Uterus (tissue), 4 donors: ENCODE measurements at places on chromosomes 5 and 9.

DNA sequence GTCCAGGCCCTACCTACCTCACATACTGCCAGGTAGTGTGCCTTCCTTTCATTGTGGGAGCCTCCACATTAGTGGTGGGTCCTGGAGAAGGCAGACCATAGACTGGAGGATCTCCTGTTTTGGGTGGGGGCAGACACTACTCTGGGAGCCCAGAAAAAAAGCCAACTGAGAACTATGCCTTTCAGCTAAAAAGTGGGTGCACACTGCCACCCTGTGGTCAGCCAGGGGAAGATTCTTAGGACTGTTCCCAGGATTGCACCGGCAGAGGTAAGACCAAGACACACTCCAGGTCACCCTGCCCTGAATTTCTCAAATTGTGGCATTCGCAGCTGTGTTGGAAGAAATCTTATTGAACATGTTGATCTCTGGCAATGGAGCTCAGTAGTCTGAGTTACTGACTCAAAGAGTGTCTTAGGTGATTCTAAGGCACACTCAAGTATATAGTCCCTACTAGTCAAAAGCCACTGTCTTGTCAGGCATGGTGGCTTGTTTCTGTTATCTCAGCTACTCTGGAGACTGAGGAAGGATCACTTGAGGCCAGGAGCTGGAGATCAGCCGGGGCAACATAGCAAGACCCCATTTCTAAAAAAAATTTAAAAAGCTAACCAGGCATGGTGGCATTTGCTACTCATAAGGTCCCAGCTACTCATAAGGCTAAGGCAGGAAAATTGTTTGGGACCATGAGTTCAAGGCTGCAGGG, 3.6 kb downstream of the SIGMAR1 start:
- H3K36me3 ChIP-seq, result no peaks in the 10 kb centered on the region
- no peak overlapping the region for H3K27ac ChIP-seq
- H3K4me3 ChIP-seq, result no peak overlapping the region

GRCh38 chr5:119630752-119631440, 1.5 kb downstream of the FAM170A start:
- H3K36me3 ChIP-seq, result no peaks in the 10 kb centered on the region
- no peak overlapping the region for H3K27ac ChIP-seq
- no peaks in the 10 kb centered on the region for H3K27me3 ChIP-seq
- H3K4me3 ChIP-seq, result no peak overlapping the region
- H3K4me1 ChIP-seq, result no peaks in the 10 kb centered on the region

GRCh38 chr9:125997196-125997823, 250.1 kb downstream of the PBX3 start:
- no peak overlapping the region for H3K4me3 ChIP-seq
- no peak for DNase-seq
- no peaks in the 10 kb centered on the region for H3K27me3 ChIP-seq
- H3K27ac ChIP-seq, result no peak overlapping the region
- H3K36me3 ChIP-seq, result no peaks in the 10 kb centered on the region

DNA sequence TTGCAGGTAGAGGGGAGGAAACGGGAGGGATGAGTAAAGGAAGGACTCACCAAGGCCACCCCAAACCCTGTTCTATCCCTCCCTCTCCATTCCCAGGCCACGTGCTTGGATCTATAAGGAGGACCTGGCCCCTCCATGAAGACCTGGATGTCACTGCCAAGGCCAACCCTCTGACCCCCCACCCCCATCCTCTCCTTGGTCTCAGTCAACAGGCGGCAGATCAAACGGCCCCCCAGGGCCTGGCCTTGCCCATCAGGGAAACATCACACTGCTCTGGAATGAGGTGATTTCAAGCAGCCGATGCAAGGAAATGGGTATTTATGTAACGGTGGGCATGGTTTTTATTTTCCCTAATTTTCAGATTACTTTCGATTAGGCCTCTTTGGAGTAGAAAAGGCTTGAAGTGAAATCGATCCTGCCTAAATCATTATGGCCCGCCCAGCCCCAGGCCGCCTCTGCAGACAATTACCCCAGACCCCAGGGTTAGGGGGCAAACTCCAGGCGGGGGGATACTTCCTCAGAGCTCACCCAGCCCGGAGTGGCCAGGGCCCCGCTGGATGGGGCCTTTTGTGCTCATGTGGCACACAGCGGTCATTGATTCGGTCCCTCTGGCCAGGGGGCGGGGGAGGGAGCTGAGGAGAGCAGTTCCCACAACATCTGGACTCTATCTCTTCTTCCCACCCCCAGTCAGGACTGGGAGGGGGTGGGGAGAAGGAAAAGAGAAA, 125.3 kb downstream of the PHF2 start:
- no peak overlapping the region for H3K27ac ChIP-seq
- H3K4me1 ChIP-seq, result no peaks in the 10 kb centered on the region
- H3K4me3 ChIP-seq, result no peak overlapping the region
- H3K36me3 ChIP-seq, result no peaks in the 10 kb centered on the region
- DNase-seq, result no peak
- H3K27me3 ChIP-seq, result no peaks in the 10 kb centered on the region

GRCh38 chr9:125805057-125805456, 57.9 kb downstream of the PBX3 start:
- no peaks in the 10 kb centered on the region for H3K27me3 ChIP-seq
- DNase-seq, result no peak
- no peak overlapping the region for H3K4me3 ChIP-seq

GRCh38 chr5:86631165-86631564, 13.4 kb downstream of the COX7C start:
- no peak for DNase-seq
- no peaks in the 10 kb centered on the region for H3K36me3 ChIP-seq
- H3K27me3 ChIP-seq, result no peaks in the 10 kb centered on the region
- H3K27ac ChIP-seq, result no peak overlapping the region
- no peaks in the 10 kb centered on the region for H3K4me1 ChIP-seq

GRCh38 chr5:151174612-151175101, 17.1 kb upstream of the ANXA6 start:
- H3K27me3 ChIP-seq, result no peaks in the 10 kb centered on the region
- no peaks in the 10 kb centered on the region for H3K4me1 ChIP-seq
- no peaks in the 10 kb centered on the region for H3K36me3 ChIP-seq
- H3K4me3 ChIP-seq, result no peak overlapping the region
- H3K27ac ChIP-seq, result no peak overlapping the region

DNA sequence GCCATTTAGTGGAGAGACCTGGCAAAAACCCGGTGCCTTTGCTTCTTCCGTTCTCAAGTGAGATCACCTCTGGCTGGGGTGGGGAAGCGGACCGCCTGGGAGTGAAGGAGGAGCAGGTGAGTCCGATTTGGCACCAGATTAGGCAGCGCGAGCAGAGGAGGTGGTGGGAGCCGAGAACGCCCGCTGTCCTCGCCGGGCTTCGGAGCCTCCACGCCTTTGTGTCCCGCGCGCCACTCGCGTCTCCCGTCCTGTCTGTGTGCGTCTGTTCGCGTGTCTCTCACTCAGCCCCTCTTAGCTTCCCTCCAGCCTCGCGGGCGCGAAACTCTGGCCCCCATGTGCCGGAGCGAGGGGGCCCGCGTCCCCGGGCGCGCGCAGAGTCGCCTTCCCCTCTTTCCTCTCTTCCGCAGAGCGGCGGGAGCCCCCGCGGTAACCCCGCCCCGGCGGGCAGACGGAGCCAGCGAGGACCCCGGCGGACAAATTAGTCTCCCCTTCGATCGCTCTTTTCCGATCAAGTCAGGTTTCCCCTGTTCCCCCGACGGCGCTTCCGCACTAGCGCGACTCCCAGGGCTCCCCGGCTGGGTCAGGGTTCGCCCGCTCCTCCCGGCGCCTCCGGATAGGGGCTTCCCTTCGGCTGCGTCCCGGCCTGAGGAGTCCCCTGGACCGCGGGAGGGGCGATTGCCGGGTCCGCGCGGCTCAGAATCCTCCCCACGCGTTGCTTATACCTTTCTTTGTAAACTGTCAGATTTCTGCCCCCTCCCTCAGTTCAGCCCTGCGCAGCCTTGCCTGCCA, 7.1 kb downstream of the POU4F3 start:
- H3K27me3 ChIP-seq, result peaks cover 59% of the 10 kb centered on the region
- H3K36me3 ChIP-seq, result no peaks in the 10 kb centered on the region
- H3K4me3 ChIP-seq, result no peak overlapping the region
- no peak for DNase-seq

DNA sequence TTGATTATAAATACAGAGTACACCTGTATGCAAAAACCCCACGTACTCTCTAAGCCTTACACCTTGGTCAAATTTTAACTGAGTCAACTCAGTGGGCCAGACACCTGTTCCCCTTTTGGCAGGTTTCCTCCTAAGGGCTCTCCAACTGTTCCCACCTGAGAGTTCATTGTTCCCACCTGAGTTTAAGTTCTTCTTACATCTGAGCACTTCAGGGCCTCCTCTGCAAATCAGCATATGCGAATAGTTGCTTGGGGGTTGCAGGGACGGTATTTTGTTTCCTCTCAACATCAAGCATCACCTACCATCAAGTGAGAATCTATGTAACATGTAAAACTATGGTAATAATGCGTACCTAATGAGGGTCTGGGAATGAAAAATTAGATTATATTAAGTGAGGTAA, 300.0 kb downstream of the PIK3R1 start:
- no peak overlapping the region for H3K4me3 ChIP-seq
- DNase-seq, result no peak
- no peak overlapping the region for H3K27ac ChIP-seq
- no peaks in the 10 kb centered on the region for H3K4me1 ChIP-seq
- H3K27me3 ChIP-seq, result no peaks in the 10 kb centered on the region
- no peaks in the 10 kb centered on the region for H3K36me3 ChIP-seq

- no peak for DNase-seq
- no peaks in the 10 kb centered on the region for H3K36me3 ChIP-seq
- H3K4me1 ChIP-seq, result peaks cover 5% of the 10 kb centered on the region
- no peaks in the 10 kb centered on the region for H3K27me3 ChIP-seq
Measured at GRCh38 chr9:77943057-77943456, 88.6 kb downstream of the GNAQ start.

DNA sequence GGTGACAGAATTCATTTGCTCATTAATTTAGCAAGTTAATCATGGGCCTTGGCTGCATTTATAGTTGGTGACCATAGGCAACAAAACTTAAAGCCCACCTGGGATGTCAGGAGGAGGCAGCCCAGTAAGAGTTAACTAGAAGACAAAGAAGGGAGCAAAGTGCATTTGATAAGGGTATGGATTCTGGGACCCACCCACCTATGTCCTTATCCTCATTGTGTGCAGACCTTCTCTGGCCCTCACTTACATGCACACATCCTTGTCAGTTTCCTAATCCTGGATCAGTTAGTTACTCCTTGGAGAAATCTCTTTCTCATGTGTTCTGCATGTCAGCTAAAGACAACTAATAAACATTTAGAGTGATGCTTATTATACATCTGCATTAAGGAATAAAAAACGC, 24.6 kb downstream of the MEF2C start:
- no peaks in the 10 kb centered on the region for H3K36me3 ChIP-seq
- DNase-seq, result no peak
- H3K4me1 ChIP-seq, result no peaks in the 10 kb centered on the region

- no peak overlapping the region for H3K4me3 ChIP-seq
- DNase-seq, result no peak
- no peak overlapping the region for H3K27ac ChIP-seq
Measured at GRCh38 chr9:114499941-114500696, 5.2 kb downstream of the WHRN start.

- DNase-seq, result no peak
- no peaks in the 10 kb centered on the region for H3K36me3 ChIP-seq
- H3K27me3 ChIP-seq, result no peaks in the 10 kb centered on the region
- H3K27ac ChIP-seq, result peak overlapping the region; percentile 60
Measured at GRCh38 chr9:37939575-37940095, 35.7 kb upstream of the SLC25A51 start.

DNA sequence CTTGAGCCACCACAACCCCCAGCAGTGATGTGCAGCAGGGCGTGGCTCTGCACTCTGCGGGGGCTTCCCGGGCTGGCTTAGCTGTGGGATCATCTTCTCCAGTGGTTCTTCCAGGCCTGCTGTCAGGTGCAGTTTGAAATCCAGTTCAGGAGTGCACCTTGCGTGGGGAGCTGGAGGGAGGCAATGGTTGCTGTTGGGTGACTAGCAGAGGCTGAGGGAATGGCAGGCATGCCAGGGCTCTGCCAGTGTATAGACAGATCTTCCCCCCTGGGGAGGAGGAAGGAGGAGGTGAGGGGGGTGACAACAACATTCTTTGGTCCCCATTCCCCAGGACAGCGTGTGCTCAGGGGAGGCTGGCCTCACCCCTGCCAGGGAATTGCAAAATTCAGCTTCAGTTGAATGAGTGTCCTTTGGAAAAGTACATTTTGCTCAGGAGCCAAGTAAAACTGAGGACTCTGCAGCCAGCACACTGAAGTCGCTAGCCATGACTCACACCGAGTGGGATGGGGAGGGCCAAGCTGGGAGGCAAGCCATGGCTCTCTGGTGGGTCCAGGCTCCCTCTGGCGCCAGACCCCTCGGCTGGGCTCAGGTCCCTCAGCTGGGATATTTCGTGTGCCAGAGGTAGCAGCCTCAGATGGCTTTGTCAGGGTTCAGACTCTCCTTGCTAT, 35.0 kb downstream of the ERGIC1 start:
- H3K36me3 ChIP-seq, result no peaks in the 10 kb centered on the region
- peak; percentile 95 for DNase-seq
- H3K4me1 ChIP-seq, result peaks cover 54% of the 10 kb centered on the region
- no peak overlapping the region for H3K4me3 ChIP-seq

GRCh38 chr5:133254803-133255202, 203.0 kb downstream of the HSPA4 start:
- H3K4me3 ChIP-seq, result no peak overlapping the region
- H3K4me1 ChIP-seq, result no peaks in the 10 kb centered on the region
- H3K27ac ChIP-seq, result no peak overlapping the region

DNA sequence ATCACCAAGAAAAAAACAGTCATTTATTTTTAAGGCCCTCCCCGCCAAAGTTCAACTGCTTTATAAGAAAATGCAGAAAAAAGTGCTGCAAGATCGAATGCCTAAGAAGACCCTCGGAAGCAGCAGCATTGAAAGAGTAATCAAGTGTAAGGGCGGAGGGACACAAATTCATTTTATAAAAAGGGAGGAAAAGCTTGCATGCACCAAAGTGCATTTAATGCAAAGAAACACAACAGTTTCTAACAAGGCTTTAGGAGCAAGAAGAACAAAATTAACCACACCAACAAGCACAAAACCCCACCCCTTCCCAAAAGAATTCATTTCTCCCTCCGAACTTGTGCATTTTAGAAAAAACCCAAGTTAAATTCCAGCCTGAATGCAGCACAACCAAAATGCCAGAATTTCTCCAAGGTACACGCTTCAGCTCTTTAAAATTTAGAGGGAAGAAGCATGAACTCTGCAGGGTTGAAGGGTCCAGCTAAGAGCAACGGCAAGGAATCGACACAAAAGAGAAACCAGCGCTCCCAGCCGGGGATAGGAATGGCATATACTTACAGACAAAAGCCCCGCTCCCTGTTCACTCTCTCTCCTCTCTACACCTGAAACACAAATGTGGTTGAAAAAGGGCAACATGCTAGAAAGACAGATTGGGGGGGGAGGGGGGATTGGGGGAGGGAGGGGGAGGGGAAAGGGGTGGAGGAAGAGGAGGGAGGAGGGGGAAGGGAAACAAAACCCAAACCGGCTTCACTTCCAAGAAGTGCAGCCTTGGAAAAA, at the start of gene NREP:
TSS of gene NREP (minus strand) at position 614 of the 774 bp plus-strand sequence. CDS start 1,422 bp downstream, outside the sequence.
- DNase-seq, result peak; percentile 35
- H3K36me3 ChIP-seq, result no peaks in the 10 kb centered on the region
- H3K4me3 ChIP-seq, result peak within 1 kb of the TSS; percentile 60
- no peaks in the 10 kb centered on the region for H3K27me3 ChIP-seq
- peak within 1 kb of the TSS; percentile 90 for H3K27ac ChIP-seq
- H3K4me1 ChIP-seq, result no peaks in the 10 kb centered on the region
